A673 (cell line): ENCODE measurements at places on chromosomes 3 and 15.

GRCh38 chr3:62655691-62656063 lies 219.5 kb downstream of the CADPS start:
- DNase-seq, result no peak

DNA sequence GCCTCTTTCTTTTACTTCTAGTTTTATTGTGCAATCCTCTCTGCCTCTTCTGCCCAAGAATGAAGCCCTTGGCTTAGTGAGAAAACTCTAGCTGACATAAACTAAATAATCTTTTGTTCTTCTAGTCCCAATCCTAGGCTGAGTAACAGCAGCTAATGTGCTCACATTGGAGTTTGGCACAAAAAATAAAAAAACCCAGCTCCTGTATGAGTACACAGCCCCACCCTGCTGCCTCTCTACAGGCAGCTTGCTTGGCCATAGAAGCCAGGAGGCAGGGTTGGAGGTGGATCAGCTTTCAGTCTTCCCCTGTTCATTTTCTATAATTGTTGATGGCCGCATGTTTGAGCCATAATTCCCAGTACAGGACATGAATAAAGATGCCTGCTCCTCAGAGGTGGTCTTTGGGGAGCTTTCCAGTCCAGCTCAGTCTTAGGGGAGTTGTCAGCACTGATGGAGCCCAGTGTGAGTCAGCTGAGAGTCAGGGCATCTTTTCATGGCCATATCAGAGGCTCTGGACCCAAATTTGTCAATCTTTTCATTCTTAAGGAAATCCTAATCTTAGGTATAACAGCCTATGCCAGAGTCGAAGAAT lies 46.7 kb downstream of the RTP1 start:
- DNase-seq, result no peak

DNA sequence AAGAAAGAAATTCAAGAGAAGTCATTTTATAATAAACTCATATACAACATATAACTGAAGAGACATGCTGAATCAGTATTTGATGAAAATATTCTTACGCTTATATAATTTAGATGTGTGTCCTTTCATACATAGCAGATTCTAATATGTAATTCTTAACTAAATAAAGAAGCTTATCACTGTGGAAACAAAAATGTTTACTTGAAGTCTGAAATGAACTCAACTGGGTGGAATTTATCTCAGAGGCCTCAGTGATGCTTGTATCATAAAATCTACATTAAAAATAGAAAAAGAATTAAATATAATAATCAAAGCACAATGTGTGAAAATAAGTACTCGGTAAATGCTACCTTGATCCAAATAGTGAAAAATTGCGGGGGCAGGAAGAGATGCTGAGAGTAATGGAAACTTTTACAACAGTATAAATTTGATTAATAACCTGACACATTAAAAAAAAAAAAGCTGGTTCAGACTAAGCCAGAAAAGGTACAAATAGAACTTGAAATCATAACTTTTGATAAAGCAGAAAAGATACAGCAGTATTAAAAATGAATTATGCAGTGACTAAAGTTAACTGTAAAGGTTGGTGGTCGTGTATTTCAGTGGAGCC lies 12.0 kb upstream of the CBLB start:
- DNase-seq, result no peak

DNA sequence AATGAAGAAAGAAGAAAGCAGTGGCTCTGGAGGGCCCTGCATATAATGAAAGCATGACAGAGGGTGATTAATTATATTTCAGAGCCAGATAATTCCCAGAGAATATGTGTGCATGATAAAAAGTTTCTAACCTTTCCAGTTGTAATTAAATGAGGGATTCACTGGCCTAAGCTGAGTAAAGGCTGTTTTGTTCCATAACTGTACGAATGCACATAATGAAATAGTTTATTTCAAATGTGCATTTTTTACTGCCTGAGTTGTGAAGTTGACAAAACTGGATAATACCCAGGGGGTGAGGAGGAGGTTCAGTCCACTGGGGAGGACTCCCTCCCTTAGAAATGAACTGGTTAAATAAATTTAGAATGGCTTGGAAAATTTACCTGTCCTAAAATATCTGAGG lies 616.4 kb downstream of the TAFA4 start:
- DNase-seq, result no peak

DNA sequence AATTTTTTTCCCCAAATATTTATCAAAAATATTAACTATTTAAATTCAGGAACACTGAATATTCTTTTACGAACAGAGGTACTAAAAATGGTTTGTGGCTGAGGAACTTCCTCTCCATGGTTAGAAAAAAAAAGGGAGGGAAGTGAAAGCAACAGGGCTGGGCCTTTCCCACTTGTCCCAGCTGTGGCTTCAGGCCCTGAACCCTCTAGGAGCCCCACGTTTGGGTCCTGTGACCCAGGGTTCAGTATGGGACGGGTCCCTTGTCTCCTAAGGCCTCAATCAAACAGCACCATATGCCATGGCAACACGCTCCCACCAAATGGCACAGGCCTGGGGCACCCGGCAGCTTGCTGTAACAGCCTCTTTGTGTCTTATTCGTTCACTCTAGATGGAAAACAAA lies 32.4 kb downstream of the POC1A start:
- no peak for DNase-seq

- no peak for DNase-seq
Observed at GRCh38 chr3:147341727-147342126, 64.6 kb downstream of the ZIC4 start.

DNA sequence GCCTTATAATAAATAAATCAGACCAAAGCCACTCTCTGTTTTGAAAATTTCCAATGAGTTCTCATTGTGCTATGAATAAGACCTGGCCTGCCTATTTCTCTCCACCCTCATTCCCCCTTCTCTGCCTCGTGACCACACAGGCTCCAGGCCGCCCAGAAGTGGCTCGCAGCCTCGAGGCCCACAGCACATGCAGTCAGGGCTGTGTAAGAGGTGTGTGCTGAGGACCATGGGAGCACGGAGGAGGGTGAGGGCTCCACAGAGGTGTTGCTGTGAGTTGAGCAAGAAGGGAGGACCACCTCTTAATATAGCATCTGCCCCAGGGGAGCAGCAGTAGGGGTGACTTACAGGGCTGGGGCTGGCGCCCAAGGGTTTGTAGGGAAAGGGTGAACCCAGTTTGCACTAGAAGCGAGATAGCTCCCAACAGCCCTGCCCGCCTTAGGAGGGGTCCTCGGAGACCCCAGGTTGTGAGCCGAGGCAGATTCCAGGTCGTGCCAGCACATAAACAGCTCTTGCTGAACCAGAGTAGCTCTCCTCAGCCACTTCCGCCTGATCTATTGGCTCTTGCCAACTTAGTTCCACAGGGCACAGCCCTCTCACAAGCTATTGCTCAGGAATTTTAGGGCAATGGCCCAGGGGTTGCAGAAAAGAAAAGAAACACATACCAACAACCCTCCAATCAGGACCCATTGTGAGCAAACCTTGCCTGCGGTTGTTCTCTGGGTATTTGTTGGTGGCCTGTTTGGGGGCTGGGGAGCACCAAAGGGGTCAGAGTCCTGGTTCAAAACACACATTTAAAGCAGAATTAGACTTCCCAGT lies 117.7 kb downstream of the MYLK start:
- no peak for DNase-seq

- DNase-seq, result peak; percentile 68
Observed at GRCh38 chr3:40574661-40575060, 49.9 kb downstream of the ZNF621 start.

DNA sequence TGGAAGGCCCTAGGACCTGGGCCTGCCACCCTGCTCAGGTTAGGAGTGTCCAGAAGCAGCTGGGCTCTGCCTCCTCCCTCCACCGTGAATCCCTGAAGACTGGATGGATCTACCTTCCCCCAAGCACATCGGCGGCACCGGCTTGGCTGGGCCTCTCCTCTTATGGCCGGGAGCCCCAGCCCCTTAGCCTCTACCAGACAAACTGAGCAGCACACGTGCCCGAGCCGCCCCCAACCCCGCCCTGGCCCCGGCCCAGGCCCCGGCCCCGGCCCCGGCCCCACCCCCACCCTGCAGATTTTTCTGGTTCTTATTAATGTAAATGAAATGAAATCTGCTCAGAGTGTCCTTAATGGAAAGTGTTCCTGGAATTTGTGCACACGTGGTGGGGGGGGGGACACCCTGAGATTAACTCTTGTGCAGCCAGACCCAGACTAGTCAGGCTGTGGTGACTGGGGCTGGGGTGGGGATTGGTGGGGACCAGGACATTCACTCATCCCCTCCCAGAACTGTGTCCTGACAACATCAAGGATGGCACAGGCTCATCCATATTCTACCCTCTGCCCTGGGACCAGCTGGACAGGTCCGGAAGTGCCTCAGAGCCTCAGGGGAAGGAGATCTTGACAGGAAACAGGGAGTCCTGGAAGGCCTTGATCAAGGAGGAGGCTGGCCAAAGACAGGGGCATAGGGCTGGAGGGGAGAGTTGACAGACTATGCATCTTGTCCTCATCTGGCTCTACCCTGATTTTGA lies 30.9 kb upstream of the SEMA3F start:
- no peak for DNase-seq

DNA sequence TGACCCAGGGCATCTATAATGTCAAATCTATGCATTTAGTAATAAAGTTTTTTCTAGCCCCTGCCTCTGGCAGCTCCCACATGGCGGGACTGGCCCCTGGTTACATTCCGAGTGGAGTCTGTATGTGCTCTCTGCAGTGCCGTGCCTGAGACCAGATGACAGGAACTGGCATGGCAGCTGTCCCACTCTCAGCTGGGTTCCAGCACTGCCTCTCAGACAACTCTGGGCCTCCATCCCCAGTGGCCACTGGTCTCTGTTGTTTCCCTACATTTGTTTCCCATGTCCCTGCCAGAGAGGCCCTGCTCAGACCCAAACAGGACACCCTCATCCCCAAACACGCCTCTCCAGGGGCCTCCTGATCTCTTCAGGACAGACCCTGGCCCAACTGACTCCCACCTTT lies 109.3 kb downstream of the OCA2 start:
- no peak for DNase-seq

GRCh38 chr3:154193000-154193615 lies 71.9 kb downstream of the ARHGEF26 start:
- DNase-seq, result no peak

DNA sequence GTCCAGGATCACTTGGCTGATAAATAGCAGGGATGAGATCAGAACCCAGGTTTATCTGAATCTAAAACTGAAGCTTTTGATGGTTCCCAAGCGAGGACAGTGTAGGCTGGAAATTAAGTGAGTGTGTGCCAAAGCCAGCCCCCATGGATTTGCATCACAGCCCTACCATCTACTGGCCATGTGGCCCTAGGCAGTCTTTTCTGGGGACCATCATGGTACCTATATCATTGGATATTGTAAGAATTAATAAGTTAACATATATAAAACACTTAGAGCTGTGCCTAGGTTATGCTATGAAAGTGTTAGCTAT lies 32.8 kb upstream of the SSR3 start:
- no peak for DNase-seq

DNA sequence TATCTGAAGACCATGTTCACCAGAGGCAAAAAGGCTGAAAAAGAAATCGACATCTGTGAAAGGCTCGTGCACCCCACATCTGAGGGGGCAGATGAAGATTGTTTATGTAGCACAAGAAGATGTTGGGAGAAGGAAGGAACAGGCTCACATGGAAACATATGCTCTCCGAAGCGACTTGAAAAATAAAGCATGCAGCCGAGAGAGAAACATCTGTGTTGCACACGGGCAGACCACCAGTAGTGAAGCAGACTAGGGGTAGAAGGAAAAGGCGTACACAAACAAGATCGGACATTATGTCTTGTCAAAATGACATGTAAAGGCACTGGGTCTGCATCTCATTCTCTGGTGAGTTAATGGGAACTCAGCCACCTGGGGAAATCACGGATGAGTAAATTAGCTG lies 356.5 kb downstream of the ZIC4 start:
- no peak for DNase-seq

DNA sequence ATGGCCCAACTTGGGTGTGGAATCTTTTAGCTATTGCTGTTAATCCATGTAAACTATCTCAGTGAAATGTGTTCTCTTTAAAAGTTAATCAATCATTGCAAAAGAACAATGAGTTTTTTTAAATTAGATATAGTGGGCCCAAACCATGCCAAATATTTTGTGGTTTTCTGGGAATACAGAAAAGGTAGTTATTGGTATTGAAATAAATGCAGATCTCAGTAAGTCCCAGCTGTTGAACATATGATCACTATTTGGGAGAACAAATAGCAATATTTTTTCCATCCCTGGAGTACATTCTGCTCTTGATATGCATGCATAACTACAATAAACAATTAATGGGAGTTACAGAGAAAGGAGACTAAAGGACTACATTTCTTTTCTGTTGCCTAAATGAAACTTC lies 36.0 kb upstream of the LEKR1 start:
- no peak for DNase-seq

GRCh38 chr3:134640872-134641470 lies 9.9 kb downstream of the KY start:
- DNase-seq, result peak; percentile 36

GRCh38 chr3:32457971-32458471 lies 44.6 kb downstream of the CMTM6 start:
- no peak for DNase-seq

DNA sequence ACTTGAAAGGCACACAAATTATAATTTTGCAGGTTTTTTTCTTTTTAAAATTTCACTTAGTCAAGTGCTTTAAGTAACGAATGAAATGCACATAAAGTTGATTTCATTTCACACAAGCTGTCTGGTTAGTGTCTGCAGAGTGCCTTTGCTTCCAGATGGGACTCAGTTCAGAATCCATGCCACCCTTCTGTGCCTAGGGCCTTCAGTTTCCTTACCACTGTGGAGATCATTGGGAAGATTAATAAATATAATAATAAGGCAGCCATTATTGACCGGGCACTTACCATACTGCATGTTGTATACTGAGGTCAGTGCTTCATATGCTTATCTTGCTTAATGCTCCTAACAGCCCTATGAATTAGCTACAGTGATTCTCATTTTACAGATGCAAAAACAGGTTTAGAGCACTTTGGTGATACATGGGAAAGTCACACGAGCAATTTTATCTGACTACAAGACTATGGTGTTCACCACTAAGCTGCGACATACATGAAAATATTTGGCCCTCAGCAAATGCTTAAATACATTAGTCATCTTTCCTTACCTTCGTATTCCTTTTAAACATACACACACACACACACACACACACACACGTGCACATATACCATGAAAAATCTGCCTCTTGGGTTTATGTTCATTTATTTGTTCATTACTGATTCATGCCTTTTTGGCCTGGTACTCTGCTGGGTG lies 3.1 kb downstream of the NMNAT3 start:
- DNase-seq, result no peak

- DNase-seq, result no peak
Observed at GRCh38 chr3:22296601-22297000, 545.6 kb upstream of the ZNF385D start.

DNA sequence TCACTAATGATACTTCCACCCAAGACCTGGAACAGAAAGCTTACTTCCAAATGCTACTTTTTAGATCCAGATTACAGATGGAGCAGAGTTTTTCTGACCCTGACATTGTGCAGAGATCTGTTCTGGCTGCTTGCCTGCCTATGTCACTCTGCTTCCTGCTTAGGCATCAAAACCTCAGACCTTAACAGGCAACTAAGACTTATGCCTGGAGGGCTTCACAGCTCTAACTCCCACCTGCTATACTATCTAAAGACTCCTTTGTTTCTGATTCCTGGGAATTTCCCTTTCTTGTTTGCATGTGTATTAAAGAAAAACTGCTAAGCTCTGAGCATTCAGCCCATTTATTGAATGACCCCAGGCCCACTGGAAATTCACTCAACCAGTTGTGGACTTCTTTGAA lies 157.4 kb upstream of the NPHP3 start:
- DNase-seq, result no peak
